Esophagus squamous epithelium (tissue), 5 donors: ENCODE measurements at places on chromosomes 6 and 20.

GRCh38 chr6:118680452-118681095 lies 29.2 kb upstream of the CEP85L start:
- DNase-seq: no peak

DNA sequence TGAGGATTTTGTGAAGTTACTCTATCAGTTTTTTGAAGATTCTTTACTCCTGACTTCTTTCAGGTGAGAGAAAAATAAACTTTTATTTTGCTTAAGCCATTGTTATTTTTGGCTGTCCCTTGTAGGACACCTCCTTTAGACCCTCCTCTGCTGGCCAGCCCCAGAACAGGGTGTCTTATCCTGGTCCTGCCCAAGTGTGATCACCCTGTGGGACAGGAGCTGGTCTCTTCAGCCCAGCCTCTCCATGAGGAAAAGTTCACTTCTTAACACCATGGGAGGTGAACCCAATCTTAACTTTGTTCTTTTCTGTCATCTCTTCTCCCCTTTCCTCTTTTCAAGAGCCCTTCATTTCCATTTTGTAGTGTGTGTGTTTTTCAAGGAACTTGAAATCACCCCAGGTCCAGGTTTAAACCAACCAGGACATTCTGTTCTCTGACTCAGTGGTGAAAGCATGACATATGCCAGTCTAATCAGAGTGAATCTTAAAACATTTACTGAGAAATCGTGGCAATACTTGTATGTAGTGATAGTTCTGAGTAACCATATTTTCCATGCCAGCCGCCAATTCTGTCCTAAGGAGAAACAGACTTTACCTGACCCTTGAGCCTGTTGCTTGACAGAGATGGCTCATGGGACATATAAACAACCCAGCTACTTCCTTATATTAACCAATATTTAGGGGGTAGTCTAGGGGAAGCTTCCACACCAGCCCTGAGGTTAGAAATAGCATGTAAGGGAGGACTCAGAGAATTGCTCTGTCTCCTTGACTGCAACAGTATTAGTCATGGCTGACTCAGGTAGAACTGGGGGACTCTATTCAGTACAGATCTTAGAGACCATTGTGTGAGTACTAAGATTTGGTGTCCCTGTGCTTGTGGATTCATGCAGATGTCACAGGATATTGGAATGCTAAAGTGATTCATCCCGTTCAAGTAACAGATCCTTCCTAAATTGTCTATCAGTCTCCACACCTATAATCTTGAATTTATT lies 48.8 kb downstream of the FLRT3 start:
- no peak for DNase-seq

DNA sequence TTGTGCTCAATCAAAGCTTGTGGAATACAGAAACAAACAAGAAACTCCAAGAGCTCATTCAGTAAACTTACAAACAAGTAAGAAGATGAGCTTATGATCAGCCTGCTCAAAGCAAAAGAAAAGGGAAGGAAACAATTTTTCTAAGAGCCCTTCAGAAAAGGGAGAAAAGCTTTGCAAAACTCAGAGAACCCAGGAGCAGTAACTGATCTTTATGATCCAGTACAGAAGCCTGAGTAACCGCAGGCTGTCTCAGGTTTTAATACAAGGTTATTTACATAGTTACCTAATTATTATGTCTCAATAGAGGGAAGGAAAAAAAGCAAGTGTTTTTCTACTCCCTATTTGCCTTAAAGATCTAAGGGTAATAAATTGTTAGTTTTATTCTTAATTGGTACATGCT lies 226.5 kb downstream of the MAFB start:
- DNase-seq: no peak

- DNase-seq: no peak
Observed at GRCh38 chr6:167415441-167415961, 90.6 kb downstream of the TTLL2 start.

- no peak for DNase-seq
Observed at GRCh38 chr20:41769592-41770018, 151.4 kb upstream of the CHD6 start.

GRCh38 chr20:47816487-47817451 lies 31.5 kb upstream of the SULF2 start:
- no peak for DNase-seq

DNA sequence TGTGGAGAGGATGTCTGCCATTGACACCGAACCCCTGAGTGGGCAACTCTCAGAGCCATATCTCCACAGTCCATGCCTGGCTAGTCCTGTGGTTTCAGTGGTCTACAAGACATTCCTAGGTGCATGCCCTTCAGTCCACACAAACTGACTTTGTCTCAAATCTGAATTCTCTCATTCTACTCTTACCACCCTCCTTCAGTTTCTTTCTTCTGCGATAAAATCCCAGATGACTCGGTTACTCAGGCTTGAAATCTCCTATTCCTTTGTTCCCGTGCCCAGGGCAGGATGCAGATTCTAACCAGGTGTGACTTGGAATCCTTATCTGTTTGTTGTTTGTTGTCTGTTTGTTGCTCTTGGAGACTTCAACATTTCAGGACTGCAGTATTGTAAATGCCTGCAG lies 9.3 kb downstream of the CDS2 start:
- DNase-seq: no peak

DNA sequence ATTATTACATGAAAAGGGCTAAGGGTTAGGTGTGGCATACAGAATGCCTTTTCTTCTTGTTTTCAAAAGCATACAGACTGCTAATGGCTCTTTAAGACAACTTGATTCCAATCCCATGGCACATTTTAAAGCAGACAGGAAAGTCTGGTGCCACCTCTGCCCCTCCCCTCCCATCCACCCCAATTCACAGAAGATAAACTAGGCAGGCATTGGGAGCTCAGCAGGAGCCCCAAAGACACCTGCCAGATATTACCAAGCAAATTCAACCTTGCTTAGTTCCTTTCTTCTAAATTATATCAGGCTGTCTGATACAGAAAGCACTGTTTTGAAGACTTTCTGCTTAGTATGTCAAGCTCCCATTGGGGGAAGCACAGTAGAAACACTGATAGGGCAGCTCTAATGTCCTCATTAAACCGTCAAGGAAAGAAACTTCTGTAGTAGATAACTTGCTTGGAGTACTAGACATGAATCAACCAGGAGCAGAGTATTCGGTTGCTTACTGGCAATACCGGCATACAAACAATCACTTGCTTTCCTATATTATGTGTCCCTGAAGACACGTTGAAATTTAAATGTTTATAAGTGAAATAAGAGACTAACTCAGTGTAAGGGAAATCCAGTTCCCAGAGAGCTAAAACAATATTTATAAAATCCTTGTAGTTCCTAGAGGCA lies 13.0 kb downstream of the SESN1 start:
- no peak for DNase-seq
